IMR-90 (cell line): ENCODE measurements at places on chromosomes 1 and 21. TPM values are rescaled to one million over a fixed set of nuclear protein-coding genes. Genes with fewer than 3 reads are reported as not detected.

GRCh38 chr1:44849575-44850132 is 6.6 kb upstream of the PTCH2 start:
- DNase-seq = peak; percentile 42

DNA sequence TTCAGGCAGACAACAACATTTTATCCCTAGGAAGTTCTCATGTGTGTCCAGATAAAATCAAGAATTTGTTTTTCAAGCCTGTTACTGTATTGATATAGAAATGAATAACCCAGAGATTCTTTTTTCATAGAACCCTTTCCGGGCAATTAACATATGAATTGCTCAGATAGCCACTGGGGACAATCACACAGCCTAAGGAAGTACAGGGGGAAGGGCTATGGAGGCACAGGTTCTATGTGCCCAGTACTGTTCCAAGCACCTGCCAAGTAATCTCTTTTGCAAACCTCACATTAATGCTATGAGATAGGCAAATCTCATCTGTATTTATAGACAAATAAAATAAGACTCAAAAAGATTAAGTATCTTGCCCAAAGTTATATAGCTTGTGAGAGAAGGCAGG is 84.9 kb downstream of the NTNG1 start:
- no peak for DNase-seq

DNA sequence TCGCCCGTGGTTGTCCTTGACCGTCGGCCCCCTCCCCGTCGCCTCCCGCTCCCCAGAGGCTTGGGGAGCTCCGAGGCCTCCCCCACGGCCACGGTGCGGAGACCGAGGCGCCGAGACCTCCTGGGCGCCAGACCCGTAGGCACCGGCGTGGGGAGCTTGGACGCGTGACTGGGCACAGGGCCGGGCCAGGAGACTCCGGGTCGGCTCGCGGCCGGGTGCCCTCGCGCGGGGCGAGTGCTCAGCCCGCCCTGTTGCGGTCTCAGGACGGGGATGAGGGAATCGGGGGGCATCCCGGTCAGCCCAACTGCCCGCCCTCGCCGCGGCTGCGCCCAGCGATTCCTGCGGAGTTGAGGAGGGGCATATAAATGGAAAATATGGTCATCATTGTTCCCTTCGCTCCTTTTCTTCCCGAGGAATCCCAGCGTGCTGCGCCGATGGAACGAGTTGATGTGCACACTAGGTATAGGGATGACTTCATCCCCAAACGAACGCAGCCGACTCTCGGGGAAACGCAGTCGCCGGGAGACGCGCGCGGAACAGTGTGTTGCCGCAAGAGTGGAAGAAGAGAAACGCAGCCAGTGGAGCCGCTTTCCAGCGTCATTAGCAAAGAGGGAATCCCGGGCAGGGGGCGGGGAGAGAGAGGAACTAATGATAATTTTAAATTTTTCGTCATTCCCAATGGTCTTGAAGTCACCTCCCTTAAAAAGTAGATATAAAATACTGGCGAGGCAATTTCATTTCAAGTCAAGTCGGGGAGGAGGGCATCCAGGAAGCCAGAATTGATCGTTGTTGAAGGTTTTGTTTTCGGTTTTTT is 747 bp upstream of the ENAH start:
- DNase-seq = peak; percentile 73

- no peak for DNase-seq
Measured at GRCh38 chr1:49340576-49340975, 563.9 kb upstream of the BEND5 start.

DNA sequence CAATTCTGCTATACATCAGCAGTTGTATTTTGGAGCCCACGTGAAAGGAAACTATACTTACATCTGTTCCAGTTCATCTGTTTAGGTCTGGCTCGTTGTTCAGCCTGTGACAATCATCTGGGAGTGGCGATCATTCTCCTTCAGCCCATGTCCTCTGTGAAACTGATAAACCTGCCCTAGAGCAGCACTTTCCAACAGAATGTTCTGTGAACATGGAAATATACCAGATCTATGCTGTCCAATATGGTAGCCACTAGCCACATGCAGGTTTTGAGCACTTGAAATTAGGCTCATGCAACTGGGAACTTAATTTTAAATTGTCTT is 24.5 kb upstream of the COQ8A start:
- no peak for DNase-seq

DNA sequence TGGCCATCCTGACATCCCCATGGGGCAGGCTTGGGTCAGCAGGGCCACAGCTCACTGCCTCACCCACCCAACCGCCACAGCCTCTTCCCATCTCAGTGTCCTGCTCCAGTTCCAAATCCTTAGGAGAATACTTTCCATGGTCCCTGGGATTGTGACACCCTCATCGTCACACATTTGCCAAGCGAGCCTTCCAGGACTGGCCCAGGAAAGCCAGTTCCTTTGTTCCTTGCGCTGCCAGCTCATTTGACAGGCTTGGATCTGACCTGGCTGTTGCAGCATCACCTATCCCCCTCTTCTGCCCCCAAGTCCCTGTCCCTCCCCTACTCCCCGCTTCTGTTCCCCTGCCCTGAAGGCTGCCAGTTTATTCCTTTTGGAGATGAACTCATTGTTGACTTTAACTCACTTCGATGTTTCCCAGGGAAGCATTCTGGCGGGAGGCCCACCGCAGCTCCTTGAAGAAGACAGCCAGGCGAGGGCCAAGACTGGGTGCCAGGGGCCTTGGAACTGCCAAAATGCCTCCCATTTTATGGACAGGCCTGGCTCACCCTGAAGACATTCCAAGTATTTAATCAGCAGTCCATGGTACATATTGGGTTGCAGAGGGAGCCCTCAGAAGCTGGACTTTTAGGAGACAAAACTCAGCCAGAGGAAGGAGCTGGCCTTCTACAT is 10.2 kb upstream of the GNL2 start:
- DNase-seq = no peak

GRCh38 chr1:116694524-116694923 is 27.0 kb upstream of the IGSF3 start:
- no peak for DNase-seq

- peak; percentile 96 for DNase-seq
Measured at GRCh38 chr1:64933296-64934070, 32.9 kb downstream of the JAK1 start.

DNA sequence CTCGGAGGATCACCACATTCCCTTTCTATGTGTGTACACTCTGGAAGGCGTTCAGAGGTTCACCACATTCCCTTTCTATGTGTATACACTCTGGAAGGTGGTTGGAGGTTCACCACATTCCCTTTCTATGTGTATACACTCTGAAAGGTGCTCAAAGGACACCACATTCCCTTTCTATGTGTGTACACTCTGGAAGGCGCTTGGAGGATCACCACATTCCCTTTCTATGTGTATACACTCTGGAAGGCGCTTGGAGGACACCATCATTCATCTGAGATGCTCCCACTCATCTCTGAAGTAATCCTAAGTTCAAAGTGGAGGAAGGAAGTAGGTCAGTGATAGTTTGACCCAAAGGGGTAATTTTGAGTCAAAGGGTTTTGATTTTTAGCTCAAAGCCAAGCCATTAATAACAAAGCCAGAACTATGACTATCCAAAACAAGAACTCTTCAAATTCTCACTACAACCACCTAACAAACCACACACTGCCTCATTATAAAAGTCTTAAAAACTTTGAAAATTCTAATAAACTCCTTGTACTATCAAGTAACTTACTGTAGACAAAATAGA is 32.9 kb downstream of the NRIP1 start:
- peak; percentile 68 for DNase-seq

DNA sequence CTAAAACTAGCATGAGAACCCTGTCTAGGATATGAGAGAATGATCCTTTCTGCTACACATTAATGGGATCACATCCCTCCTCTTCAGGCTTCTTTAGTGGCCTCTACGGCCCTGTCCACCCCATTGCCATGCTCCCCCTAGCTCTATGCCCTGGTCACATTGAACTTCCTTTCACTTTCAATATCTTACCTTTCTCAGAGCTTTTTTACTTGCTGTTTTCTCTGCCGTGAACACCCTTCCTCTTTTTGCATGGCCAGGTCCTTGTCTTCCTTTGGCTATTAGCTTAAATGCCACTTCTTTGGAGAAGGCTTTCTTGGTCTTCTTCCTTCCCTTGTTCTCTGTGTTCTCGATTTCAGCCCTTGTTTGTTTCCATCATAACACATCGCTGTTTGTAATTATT is 97.4 kb downstream of the GIPC2 start:
- DNase-seq = no peak

DNA sequence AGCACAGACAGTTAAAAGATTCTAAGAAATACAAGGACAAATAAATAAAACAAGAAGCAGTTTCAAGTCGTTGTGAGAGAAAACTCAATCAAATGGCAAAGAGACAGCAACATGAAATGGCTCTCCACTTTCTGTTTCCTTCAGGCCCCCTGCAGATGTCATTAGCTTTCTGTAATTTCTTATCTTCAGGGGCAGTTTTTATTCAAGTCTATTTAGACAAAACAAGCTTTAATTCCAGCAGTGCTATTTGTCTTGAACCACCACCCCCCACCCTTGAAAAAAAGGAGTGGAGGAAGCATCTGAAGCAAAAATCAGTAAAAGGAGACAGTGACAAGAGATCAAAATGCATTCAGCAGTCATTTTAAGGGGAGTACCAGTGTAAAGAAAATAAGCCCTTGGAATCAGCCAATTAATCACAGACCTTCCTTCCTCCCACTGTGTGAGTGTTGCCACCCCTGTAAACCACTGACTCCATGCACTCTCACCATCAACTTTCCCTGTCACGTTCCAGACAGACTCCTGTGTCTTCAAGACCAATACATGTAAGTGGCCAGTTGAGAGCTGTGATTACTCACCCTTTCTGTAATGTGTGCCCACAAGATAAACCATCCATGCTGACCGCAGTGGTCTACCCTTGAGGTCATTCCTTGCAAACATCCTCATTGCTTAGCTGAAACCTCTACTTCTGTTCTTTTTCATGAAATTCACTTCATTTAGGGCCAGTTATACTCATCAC is 136.1 kb upstream of the HOOK1 start:
- DNase-seq = peak; percentile 98

DNA sequence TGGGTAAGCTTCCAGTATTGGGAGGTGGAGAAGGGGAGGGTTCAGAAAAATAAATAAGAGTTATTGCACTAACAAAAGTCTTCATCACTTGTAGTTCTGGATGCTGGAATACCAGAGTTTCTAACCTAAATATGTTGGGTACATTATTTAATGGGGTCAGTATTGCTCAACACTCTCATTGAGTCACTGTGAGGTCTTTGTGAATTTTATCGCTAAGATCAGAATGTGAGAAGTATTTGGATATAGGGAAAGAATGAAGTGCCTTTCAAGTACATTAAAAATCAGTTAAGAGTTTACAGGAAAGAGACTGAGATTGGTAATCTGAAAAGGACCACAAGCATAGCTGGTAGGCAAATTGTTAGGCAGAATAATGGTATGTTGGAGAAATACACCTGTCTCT is 8.8 kb downstream of the SNRPE start:
- DNase-seq = peak; percentile 31

- no peak for DNase-seq
Measured at GRCh38 chr1:205108464-205108863, 13.3 kb downstream of the RBBP5 start.

- no peak for DNase-seq
Measured at GRCh38 chr1:151977662-151978230, 15.9 kb downstream of the S100A10 start.

DNA sequence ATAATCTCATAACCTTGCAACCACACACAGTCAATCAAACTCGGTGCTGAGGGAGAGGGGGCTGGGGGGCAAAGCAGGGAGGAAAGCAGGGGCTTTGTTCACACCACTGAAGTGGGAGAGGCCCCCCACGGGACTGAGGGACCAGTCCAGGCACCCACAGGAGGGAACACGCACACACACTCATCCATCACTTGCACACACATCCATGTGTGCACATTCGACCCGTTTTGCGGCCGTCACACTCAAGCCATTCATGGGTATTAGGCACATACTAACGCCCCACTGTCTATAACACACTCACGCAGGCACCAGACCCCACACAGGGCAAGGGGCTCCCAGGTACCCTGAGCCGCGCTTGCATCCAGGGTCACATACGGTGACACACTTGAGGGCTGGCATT is 14.0 kb downstream of the EFNA3 start:
- no peak for DNase-seq

DNA sequence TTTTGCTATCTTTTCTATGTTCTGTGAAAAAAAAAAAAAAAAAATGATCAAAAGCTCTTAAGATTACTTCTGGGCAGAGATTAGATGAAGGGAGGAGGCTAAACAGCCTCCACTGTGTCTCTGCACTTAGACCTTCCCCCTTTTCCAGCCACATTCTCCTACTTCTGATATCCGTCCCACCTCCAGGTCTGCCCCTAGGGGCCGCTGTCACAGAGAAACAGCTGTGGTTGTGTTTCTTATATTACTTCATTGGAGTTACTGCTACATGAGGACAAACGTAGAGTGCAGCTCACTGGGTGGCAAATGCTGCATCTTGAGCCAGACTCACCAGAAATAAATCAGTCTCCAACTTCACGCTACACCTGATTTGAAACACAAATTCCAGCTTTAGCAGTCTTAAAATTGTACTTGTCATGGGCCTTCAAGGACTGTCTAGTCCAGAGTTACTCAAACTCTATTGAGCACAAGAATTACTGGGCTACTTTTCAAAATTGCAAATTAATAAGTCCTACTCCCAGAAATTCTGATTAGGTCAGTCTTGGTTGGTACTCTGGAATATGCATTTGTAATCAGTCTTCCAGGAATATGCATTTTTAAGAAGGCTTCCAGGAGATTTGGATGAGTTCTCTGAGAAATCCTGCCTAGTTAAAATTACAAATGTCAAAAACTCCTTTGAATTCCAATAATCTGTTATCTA is 125.2 kb upstream of the PTBP2 start:
- peak; percentile 3 for DNase-seq

- DNase-seq = peak; percentile 62
Measured at GRCh38 chr1:9235096-9235459, 504 bp downstream of the H6PD start.

The HAO2 gene
- total RNA-seq = not detected in 2 replicates

The TLR5 gene
- under 0.01 and 0.18 TPM in 2 replicates for total RNA-seq

The SLC44A5 gene
- under 0.01 TPM in 2 replicates for total RNA-seq

The ANGPTL1 gene
- under 0.01 TPM in 1 of 2 replicates, not detected in the other for total RNA-seq

The CYP4X1 gene
- total RNA-seq = not detected in 2 replicates

The CELA3B gene
- not detected in 2 replicates for total RNA-seq

The HSD11B1 gene
- total RNA-seq = 0.28 and 0.72 TPM in 2 replicates

The LMOD1 gene
- 44.4 and 53.2 TPM in 2 replicates for total RNA-seq

The S100A1 gene
- 0.18 TPM in 1 of 2 replicates, not detected in the other for total RNA-seq

The SLC22A15 gene
- total RNA-seq = under 0.01 TPM in 2 replicates

The PPM1J gene
- 1.4 and 1.8 TPM in 2 replicates for total RNA-seq

The VTCN1 gene
- total RNA-seq = not detected in 2 replicates
